Activated T-helper 1 cell treated with Interleukin-2 at 50 U/mL for 16 hours (primary cell): ENCODE measurements at places on chromosomes 2 and 18.

DNA sequence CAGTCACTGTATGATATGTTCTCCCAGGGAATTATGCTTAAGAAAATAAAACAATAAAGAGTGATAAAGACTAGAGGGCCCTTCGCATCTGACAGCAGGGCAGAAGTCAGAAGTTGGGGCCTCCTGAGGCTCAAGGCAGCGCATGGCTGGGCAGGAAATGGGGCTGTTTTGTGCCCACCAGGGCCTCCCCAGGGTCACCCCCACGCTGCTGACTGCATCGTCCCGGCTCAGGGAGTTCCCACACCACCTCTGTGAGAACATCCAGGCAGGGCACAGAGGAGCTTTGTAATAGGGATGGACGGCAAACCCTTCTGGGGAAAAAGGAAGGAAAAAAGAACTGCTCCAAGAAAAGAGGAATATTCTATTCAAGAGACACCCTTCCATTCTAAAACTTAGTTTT is 41.2 kb downstream of the PAX3 start:
- no peak for DNase-seq

- DNase-seq = no peak
These were observed 8.8 kb downstream of the MGAT5 start for GRCh38 chr2:134262684-134263083.

GRCh38 chr2:73238976-73239375 is 4.9 kb downstream of the CCT7 start:
- DNase-seq = no peak

DNA sequence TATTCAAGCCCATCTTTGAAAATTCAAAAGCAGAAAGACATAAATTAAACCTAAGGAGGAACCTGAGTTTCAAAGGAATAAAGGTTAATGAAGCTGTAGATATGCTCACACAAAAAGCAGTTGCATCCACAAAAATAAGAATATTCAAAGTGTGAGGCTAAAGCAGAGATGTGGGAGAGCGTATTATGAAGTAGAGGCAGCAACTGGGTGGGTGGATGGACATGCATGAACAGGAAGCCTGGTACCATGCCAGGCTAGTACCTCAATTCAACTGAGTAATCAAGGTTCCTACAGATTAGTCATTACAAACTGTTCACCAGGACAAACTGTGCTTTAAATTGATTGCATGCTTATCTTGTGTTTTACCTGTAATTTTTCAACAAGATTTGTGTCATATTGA is 330.0 kb upstream of the PKDCC start:
- no peak for DNase-seq

- DNase-seq = no peak
These were observed 190.7 kb upstream of the RBBP8 start for GRCh38 chr18:22742409-22742808.

DNA sequence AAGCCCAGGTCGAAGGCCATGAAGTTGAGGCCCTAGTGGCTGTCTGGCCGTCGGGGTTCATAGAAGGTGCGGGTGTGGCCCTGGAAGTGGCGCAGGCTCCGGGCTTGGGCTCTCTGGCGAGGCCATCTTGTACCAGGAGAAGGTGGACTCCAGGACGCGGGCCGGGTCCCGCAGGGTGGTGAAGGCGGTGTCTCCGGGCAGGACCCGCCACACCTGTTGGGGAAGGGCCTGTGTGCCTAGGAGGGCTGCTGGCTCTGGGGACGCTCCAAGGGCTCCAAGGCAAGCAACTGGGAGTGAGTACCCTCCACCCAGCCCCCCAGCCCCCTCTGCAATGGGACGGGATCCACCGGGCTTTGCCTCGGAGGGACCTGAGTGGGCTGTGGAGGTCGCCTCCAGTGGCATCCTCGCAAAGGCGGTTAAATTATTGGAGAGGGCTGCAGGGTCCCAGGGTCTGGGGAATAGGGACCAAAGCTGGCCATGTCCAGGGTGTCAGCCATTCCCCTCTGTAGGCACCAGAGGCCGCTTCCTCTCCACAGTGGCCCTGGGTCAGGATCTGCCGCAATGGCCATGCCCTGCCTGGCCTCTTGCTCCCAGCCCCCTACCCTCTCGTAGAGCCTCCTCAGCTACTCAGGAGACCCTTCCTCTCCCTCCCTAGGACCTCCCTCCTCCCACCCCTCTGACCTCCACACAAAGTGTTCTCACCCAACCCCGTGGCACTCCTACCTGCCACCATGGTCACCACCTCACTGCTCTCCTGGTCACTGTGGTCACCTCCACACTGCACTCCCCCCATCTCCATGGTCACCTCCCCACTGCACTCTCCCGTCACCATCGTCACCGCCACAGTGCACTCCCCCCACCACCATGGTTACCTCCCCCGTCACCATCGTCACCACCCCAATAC is 10.3 kb downstream of the AQP12A start:
- no peak for DNase-seq

- DNase-seq = no peak
These were observed 186.3 kb downstream of the KCNE4 start for GRCh38 chr2:223238301-223238700.

DNA sequence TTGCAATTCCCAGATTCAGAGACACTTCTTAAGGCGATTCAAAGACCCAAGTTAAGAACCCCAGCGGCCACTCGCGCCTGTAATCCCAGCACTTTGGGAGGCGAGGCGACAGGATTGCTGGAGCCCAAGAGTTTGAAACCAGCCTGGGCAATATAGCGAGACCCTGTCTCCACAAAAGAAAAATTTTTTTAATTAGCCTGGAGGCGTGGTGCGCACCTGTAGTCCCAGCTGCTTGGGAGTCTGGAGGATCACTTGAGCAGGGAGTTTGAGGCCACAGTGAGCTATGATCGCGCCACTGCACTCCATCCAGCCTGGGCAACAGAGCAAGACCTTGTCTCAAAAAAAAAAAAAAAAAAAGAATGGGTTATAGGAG is 585 bp upstream of the ANAPC1 start:
- DNase-seq = no peak

GRCh38 chr18:57995331-57995730 is 48.7 kb upstream of the NEDD4L start:
- no peak for DNase-seq

DNA sequence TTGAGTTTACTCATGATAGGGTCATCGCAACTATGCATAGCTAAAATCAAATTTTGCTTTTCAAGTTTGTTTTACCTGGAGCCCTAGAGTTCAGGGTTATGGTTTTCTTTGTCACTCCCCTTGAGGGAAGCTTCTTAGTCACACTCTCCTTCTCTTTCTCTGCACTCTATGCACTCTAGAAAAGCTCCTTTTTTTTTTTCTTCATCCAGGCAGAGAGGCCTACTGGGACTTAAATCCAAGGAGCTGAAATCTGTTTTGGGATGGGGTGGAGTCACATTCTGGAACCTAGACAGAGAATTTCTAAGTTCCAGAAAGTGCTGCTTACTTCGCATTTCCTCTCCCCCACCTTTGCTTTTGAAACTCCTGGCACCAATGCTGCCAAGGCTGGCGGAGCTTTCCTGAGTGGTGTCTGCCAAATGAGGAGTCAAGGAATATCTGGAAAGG is 19.1 kb upstream of the IL18R1 start:
- no peak for DNase-seq

GRCh38 chr2:97993926-97994325 is 1.8 kb downstream of the TMEM131 start:
- DNase-seq = no peak

DNA sequence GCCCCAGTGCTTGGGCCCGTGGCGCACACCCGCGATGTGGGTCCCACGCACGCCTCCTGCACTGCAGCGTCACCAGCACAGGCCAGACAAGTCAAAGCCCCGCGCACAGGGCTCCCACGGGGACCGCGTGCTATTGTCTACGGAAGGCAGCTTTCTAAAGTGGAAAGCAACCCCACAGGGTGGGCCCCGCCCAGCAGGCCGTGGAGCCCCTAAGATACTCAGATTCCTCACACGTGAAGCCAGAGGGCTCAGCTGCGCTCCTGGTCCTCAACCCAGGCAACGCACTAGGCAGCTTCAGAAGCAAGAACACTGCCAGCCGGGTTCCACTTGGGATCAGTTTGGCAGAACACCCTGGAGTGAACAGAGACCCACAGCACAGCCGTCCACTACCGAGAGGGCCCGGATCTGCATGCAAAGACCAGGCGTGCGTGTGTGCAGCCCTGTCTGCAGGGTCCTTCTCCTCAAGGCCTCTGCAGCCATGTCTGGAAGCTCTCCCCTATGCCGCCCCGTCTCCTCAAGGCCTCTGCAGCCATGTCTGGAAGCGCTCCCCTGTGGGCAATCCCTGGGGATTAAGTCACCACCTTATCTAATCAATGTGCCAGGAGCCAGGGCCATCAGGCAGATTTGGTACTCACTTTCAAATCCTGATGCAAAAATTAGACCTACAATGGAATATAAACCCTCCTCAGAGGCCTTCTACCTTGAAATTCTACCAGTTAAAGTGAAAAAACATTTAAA is 231.3 kb downstream of the HDAC4 start:
- DNase-seq = no peak

DNA sequence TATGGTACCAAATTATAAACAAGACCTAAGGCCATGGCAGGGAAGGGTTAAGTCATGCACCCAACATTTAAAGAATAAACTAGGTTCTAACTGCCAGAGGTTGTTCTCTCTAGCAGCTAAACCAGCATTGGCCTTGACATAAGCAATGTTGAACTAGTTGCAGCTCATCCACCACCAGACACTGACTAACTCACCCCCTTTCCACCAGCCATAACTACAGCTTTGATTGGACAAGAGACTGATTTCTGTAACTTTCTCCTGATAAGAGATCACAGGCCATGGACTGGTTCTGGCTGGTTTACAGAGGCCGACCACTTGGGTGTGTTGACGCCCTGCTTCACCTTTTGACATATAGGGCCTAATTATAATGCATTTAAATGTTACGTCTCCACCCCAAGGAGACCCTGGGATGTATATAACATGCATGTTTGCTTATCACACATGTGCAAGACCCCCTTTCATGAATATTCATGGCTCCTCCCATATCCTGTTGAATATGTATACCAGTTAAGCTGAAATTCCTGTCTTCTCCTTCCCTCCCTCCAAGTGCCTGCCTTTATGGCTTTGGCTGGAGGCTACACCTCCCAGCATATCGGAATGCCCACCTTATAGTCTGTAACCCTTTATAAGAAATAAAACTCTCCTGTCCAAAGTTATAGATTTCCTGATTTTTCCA is 75.9 kb downstream of the MRPS9 start:
- DNase-seq = no peak
